ENCODE measurements at places on chromosomes 3 and 15. TPM values are rescaled to one million over a fixed set of nuclear protein-coding genes. Genes with fewer than 3 reads are reported as not detected.

Gene GHSR
- not detected for total RNA-seq

Gene SLC25A20
- total RNA-seq: 6.7 TPM

Gene PCBP4
- 57.0 TPM for total RNA-seq

Gene ISL2
- 0.51 TPM for total RNA-seq

Gene GREM1
- 2.7 TPM for total RNA-seq

Gene PIF1
- total RNA-seq: 60.7 TPM

Gene TRPC1
- 24.3 TPM for total RNA-seq

Gene C3orf62
- 4.8 TPM for total RNA-seq

GRCh38 chr15:45157974-45158373, 28.2 kb downstream of the DUOX1 start:
- no peaks in the 10 kb centered on the region for H3K27me3 ChIP-seq
- H3K36me3 ChIP-seq: no peaks in the 10 kb centered on the region
- H3K27ac ChIP-seq: no peak overlapping the region
- DNase-seq: no peak
- H3K4me3 ChIP-seq: no peak overlapping the region

GRCh38 chr3:127791221-127791913, 30.9 kb downstream of the MGLL start:
- H3K27me3 ChIP-seq: no peaks in the 10 kb centered on the region
- H3K36me3 ChIP-seq: no peaks in the 10 kb centered on the region

- H3K27ac ChIP-seq: no peak overlapping the region
- no peak for DNase-seq
Observed at GRCh38 chr15:83848315-83849050, 194.6 kb downstream of the ADAMTSL3 start.

GRCh38 chr3:127691489-127691888, 18.7 kb downstream of the ABTB1 start:
- no peaks in the 10 kb centered on the region for H3K36me3 ChIP-seq
- no peaks in the 10 kb centered on the region for H3K27me3 ChIP-seq
- no peak for DNase-seq
- no peak overlapping the region for H3K4me3 ChIP-seq
- peaks cover 7% of the 10 kb centered on the region for H3K4me1 ChIP-seq

- no peaks in the 10 kb centered on the region for H3K36me3 ChIP-seq
- peaks cover 46% of the 10 kb centered on the region for H3K27me3 ChIP-seq
- no peak for DNase-seq
- no peaks in the 10 kb centered on the region for H3K4me1 ChIP-seq
- no peak overlapping the region for H3K4me3 ChIP-seq
Observed at GRCh38 chr3:24428481-24428880, 66.2 kb downstream of the THRB start.

DNA sequence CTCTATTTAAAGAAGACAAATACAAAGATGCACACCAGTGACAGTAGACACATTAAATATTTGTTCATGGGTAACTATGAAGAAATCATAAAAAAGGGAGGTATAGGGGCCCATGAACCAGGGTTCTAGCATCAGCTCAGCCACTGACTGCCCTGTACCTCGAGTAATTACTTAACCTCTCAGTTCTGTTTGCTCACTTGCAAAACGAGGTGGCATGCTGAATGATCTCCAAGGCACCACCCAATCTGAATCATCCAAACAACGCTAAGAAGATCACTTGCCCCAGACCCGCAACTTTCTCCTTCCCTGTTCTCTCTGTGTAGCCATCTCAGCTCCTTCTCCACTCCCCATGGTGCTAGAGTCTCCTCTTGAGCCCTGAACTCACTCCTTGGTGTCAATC, 374.7 kb downstream of the VPS13C start:
- H3K4me3 ChIP-seq: no peak overlapping the region
- H3K4me1 ChIP-seq: peaks cover 4% of the 10 kb centered on the region
- no peaks in the 10 kb centered on the region for H3K36me3 ChIP-seq
- peaks cover 10% of the 10 kb centered on the region for H3K27me3 ChIP-seq

GRCh38 chr15:75149867-75150709, 51.6 kb upstream of the C15orf39 start:
- DNase-seq: no peak
- no peak overlapping the region for H3K4me3 ChIP-seq
- H3K4me1 ChIP-seq: no peaks in the 10 kb centered on the region
- H3K27me3 ChIP-seq: no peaks in the 10 kb centered on the region
- H3K27ac ChIP-seq: no peak overlapping the region
- no peaks in the 10 kb centered on the region for H3K36me3 ChIP-seq

DNA sequence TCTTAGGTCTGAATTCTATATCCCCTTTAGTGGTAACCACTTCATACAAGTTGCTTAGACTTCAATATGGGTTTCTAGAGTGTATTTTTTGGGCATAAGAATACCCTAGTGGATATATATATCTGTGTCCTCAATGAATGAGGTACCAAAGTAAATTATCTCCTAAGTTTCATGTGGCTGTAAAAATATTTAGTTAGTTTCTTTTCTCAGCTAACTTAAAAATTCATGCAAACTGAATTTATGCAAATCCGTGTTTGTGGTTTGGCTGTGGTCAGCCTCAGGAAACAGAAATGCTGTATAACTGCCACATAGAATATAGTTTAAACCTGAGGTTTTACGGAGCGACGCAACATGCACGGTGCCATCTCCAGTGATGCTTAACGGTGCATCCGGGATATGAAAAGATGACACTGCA, 80.3 kb downstream of the PEX5L start:
- no peak for DNase-seq
- H3K4me1 ChIP-seq: no peaks in the 10 kb centered on the region
- H3K27me3 ChIP-seq: peaks cover 1% of the 10 kb centered on the region
- no peak overlapping the region for H3K4me3 ChIP-seq
- no peak overlapping the region for H3K27ac ChIP-seq
- H3K36me3 ChIP-seq: no peaks in the 10 kb centered on the region

DNA sequence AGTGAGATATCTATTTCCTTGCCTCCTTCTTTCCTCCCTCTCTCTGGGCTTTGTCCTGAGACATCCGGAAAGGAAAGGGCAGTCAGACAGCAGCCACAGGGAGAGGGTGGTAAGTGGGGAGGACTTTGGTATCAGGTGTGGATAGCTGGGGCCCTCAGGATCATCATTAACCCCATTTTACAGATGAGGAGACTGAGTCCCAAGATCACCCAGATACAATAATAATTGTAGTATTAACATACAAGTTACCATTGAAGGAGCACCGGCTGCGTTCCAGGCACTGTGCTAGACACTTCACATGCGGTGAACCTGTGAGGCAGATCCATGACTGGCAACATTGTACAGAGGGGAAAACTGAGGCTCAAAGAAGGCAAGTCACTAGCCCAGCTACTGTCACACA, 15.2 kb upstream of the LINGO1 start:
- no peak for DNase-seq
- no peak overlapping the region for H3K27ac ChIP-seq
- no peaks in the 10 kb centered on the region for H3K36me3 ChIP-seq
- no peaks in the 10 kb centered on the region for H3K27me3 ChIP-seq

GRCh38 chr3:134858441-134859035, 63.5 kb downstream of the EPHB1 start:
- no peak overlapping the region for H3K27ac ChIP-seq
- H3K36me3 ChIP-seq: no peaks in the 10 kb centered on the region
- H3K4me3 ChIP-seq: no peak overlapping the region
- H3K4me1 ChIP-seq: peaks cover 9% of the 10 kb centered on the region
- peak; percentile 32 for DNase-seq

GRCh38 chr3:3665961-3666640, 133.1 kb upstream of the LRRN1 start:
- no peak for DNase-seq
- H3K27ac ChIP-seq: no peak overlapping the region
- H3K4me3 ChIP-seq: no peak overlapping the region
- H3K27me3 ChIP-seq: no peaks in the 10 kb centered on the region
- no peaks in the 10 kb centered on the region for H3K36me3 ChIP-seq

DNA sequence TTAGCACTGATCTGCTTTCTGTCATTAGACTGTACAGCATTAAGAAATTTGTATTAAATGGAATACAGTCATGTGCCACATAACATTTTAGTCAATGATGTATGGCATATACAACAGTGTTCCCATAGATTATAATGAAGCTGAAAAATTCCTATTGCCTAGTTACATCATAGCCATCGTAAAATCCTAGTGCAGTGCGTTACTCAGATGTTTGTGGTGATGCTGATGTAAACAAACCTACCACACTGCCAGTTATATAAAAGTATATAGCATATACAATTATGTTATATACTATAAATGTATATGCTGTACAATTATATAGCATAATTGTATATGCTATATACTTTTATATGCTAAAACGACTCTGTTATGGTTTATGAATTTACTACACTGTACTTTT, 41.7 kb downstream of the APH1B start:
- no peak overlapping the region for H3K4me3 ChIP-seq
- no peaks in the 10 kb centered on the region for H3K36me3 ChIP-seq
- no peaks in the 10 kb centered on the region for H3K27me3 ChIP-seq
- DNase-seq: no peak
- no peak overlapping the region for H3K27ac ChIP-seq

GRCh38 chr3:58164199-58164879, 46.4 kb downstream of the DNASE1L3 start:
- DNase-seq: no peak
- no peak overlapping the region for H3K27ac ChIP-seq
- H3K36me3 ChIP-seq: peaks cover 97% of the 10 kb centered on the region
- peaks cover 27% of the 10 kb centered on the region for H3K4me1 ChIP-seq

DNA sequence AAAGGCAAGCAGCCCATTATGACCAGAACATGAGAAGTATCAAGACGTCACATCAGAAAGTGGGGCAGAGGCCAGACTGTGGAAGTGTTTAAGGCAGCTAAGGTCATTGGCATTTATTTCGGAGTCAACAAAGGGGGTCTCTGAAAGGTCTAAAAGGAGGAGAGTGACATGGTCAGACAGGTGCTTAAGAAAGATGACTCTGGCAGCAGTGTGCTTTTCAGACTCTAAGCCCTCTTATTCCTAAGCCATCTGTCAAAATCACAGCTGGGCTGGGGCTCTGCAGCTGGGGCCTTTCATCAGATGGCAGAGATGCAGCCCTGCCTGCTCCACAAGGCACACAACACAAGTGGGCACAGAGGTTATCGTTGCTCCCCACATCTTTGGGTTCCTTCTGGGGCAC, 14.0 kb downstream of the FBXL22 start:
- no peaks in the 10 kb centered on the region for H3K27me3 ChIP-seq
- peaks cover 39% of the 10 kb centered on the region for H3K36me3 ChIP-seq
- H3K4me1 ChIP-seq: no peaks in the 10 kb centered on the region
- peak overlapping the region; percentile 63 for H3K27ac ChIP-seq

- peaks cover 7% of the 10 kb centered on the region for H3K27me3 ChIP-seq
- no peak overlapping the region for H3K27ac ChIP-seq
- H3K36me3 ChIP-seq: peaks cover 20% of the 10 kb centered on the region
- DNase-seq: no peak
Observed at GRCh38 chr3:9891072-9891622, 737 bp downstream of the JAGN1 start.

DNA sequence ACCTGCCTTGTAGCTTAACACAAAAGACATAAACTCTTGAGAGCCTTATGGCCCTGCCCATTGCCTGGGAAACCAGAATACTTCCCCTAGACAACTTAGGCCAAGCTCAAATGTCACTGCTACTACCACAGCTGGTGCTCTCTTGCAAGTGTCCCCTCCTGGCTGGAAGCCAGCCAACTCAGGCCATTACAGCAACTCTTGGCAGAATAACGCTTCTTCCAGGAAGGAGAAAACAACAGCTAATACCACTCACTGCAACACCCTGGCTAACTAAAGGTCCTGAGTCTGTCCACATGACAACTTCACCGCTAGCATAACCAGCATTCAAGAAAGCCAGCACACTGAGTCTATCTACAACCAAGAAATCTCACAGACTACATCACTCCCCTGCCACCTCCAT, 5.1 kb upstream of the B4GALT4 start:
- no peak overlapping the region for H3K4me3 ChIP-seq
- no peaks in the 10 kb centered on the region for H3K36me3 ChIP-seq
- H3K27me3 ChIP-seq: no peaks in the 10 kb centered on the region
- H3K4me1 ChIP-seq: no peaks in the 10 kb centered on the region
- no peak for DNase-seq

DNA sequence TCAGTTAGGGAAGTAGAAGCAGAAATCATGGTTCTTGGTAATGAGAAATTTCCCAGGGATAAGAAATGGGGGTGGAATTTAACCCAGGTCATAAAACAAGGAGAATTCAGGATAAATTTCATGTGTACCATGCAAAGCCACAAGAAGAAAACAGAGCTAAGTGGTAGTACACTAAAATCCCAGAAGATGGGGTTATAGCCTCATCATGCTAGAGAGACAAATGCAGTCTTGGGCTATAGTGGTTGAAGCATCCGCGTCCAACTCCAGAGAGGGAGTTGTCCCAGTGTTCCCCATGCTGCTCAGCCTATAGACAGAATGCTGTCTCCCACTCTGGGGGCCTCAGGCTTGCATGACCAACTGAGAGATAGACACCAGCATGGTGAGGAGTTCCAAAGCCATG, 36.2 kb upstream of the CLRN1 start:
- H3K27me3 ChIP-seq: no peaks in the 10 kb centered on the region
- H3K36me3 ChIP-seq: no peaks in the 10 kb centered on the region
- peaks cover 5% of the 10 kb centered on the region for H3K4me1 ChIP-seq
- H3K4me3 ChIP-seq: no peak overlapping the region
- DNase-seq: peak; percentile 50

DNA sequence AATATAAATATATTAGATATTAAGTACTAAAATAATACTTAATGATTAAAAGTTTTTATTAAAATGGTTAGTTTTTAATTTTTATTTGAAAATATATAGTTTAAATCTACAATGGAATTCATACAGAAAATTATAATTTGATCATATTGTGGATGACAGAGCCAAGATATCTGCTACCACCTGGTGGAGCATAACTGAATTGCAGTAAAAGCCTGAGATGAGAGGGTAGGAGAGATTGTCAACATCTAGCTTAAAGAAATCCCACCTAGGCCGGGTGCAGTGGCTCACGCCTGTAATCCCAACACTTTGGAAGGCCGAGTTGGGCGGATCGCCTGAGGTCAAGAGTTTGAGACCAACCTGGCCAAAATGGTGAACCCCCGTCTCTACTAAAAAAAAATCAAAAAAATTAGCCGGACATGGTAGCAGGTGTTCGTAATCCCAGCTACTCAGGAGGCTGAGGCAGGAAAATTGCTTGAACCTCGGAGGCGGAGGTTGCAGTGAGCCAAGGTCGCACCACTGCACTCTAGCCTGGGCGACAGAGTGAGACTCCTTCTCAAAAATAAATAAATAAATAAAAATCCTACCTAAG, 25.1 kb upstream of the CSTA start:
- H3K27me3 ChIP-seq: peaks cover 49% of the 10 kb centered on the region
- H3K27ac ChIP-seq: no peak overlapping the region
- peak; percentile 74 for DNase-seq
- H3K4me1 ChIP-seq: no peaks in the 10 kb centered on the region
- H3K4me3 ChIP-seq: no peak overlapping the region

DNA sequence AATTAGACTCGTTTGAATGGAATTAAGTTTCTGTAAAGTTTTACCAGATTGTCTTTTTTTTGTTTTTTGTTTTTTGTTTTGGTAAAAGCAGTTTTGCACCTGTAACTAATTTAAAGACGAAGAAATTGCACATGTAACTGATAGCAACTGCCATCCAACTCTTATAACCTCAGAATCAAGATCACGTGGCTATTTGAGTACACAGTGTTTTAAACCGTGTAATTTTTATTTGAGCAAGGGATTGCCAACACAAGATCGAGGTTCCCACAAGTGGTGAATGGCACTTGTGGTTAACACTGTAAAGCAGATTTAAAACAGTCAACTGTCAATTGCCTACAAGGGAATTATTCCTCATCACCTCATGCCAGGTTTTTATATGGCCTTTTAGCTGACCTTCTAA, 67.3 kb downstream of the PPARG start:
- no peak overlapping the region for H3K27ac ChIP-seq
- no peak for DNase-seq
- H3K4me3 ChIP-seq: no peak overlapping the region
- H3K4me1 ChIP-seq: no peaks in the 10 kb centered on the region

Measured in endodermal cell (in vitro differentiated cells).